HCT116 (cell line): ENCODE measurements at places on chromosomes 5 and 9. TPM values are rescaled to one million over a fixed set of nuclear protein-coding genes. Genes with fewer than 3 reads are reported as not detected.

TXNDC15 gene
- 17.8 TPM for total RNA-seq

IFNA16 gene
- not detected for total RNA-seq

FCN2 gene
- total RNA-seq = not detected

CD74 gene
- total RNA-seq = 8.9 TPM
